Muscle of arm (tissue), 14 donors: ENCODE measurements at places on chromosomes 3 and 15.

GRCh38 chr3:33063651-33064051, 33.3 kb downstream of the GLB1 start:
- DNase-seq: no peak

- no peak for DNase-seq
Observed at GRCh38 chr3:84961521-84962255, 2.9 kb downstream of the CADM2 start.

GRCh38 chr3:49721896-49722781, 1.6 kb downstream of the GMPPB start:
- DNase-seq: no peak

DNA sequence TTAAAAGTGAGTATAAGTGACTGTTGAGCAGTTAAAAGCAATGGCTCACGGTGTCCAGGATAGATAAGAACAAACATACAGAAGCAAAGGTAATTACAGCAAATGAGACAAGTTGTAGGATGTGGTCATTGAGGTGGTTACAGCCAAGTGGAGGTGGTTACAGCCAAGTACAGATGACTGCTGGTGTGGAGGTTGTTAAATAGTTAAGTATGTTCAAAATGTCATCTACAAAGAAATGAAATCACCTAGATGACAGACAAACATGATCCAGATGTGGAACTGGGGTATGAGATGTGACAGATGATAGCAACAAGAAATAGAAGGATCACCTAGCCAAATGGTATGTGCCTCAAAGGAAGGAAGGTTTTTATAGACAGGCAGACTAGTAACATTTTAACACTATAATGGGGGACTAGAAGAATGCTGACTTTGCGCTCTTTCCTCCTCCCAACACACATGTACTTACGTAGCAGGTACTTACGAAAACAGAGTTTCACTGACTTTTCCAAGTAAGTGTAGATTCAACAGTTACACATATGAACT, 6.8 kb upstream of the ANKRD28 start:
- DNase-seq: no peak

DNA sequence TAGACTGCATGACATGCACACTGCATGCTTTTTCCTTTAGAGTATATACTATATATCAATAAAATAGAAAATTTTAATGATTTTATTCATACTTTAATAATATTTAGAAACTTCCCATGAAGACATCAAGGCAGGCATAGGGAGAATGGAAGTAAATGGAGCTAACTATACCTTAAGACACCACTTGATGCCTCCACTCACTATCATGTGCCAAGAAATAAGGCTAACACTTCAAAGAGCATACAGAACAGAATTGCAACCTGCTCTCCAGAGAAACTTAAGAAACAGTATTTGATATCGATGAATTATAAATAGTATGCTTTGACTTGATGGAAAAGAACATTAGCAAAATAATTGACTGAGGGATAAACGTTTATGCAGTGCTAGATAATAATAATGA, 192.6 kb upstream of the MBNL1 start:
- DNase-seq: no peak

DNA sequence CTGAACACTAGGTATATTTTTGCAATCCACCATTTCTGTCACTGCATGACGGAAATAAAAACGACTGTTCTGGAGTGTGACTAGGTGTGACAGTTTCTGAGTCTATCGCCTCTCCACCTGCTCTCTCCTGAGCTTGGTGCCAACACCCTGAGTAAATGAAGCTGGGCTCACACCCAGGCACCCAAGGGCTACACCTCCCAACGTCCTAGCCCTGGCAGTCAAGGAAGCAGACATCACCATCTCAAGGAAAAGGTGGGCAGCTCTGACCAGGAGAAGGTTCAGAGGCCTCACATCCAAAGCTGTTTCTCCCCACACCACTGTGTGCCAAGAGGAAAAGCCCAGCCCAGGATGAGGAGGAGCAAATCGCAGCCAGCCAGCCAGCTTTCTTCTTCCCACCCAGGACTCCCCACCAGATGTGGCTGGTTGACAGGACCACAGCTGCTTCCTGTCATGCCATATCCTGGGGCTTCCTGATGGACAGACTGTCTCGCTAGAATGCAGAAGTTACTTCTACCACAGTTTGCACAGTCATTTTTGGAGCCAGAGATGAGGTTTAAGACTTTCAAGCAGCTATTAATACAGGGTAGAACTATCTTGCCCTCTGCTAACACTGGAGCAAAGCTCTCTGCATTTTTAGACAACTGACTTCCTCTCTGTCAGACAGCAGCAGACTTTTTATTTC, 3.3 kb downstream of the SCAMP2 start:
- DNase-seq: peak; percentile 43
